Activated naive CD8-positive, alpha-beta T cell treated with anti-CD3 and anti-CD28 coated beads, Interleukin-2, amount 50 U/mL, for 16 hours (primary cell): ENCODE measurements at places on chromosomes 16 and 17.
A peak's percentile ranks its signal among the peaks of the same experiment; 100 is the strongest.

DNA sequence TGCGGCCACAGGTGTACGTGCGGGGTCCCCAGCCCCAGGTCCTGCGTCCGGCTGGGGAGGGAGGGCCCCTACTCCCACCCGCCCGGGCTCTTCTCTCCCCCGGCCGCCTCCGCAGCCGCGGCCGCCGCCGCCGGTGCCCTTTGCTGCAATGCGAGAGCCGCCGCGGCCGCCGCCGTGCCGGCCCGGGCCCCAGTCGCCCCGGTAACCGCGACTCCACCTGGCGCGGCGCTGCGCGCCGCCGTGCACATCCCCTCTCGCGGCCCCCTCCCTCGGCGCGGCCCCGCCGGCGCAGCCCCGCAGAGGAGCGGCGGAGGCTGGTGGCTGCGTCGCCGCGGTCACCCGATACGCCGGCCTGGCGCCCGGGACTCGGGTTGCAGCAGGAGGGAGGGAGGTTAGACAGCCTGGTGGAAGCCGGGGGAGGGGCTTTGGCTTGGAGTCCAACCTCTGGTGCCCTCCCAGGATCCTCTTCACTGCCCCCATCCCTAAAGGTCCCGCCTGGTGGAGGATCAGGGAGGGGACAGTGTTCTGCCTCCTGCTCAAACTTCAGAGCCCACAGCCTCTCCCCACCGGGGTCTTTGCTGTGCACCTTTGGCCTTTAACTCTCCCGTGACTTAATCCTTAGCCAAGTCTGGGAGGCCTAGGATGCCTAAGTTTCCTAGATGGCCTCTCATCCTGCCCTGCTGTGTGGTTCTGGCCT, 32.9 kb downstream of the SRCIN1 start:
- DNase-seq, result no peak

- peak; percentile 54 for DNase-seq
Observed at GRCh38 chr17:7383742-7384488, 3.0 kb downstream of the TNK1 start.

DNA sequence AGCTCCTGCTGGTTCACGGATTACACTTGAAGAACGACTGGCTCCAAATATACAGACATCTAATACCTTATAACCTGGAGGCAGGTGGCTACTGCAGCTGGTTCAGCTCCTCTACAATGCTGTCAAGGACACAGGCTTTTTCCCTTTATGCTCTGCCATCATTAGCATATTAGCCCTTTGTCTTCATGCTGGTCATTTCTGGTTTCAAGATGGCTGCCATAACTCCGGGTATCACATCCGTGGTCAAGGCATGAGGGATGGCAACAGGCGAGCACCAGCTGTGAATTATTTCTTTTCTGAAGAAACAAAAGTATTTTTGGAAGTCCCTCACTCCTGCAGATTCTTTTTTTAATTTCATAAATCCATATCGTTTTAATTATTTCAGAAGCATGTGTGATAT, 124.3 kb upstream of the MED13 start:
- no peak for DNase-seq

DNA sequence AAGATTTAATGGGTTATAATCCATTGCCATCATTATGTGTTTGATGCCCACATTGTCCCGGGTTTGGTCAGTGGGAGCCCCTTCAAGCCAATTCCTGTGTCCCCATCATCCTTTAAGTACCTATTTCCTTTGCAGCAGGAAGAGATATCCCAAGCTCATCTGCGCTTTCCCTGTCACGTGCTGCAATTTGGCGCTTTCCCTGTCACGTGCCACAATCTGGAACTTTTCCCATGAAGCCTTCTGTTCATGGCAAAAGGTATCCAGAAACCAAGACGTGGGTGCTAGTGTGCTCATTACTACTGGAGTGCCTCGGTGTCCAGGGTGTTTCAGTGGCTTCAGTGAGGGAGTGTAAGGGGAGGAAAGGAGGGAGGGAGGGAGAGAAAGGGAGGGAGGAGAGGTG, 168.5 kb downstream of the NPIPB11 start:
- no peak for DNase-seq

GRCh38 chr16:89616623-89617022, 3.2 kb downstream of the DPEP1 start:
- DNase-seq, result no peak

DNA sequence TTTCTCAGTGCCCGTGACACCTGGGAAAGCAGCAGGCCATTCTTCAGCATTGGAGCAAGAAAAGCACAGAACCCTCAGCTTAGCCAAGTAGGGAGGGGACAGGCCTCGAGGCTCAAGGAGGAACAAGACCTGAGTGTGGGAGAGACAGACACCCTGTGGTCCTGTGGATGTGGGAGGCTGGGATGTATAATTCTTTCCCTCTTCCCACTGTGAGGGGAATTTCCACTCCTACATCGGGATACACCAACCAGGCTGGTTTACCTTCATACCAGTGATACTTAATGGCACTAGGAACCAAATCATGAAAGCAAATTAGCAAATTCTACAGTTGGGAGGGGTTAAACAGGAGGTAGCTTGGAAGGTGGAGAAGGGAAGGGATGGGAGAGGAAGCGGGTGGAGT, 41.7 kb downstream of the LYRM1 start:
- no peak for DNase-seq

DNA sequence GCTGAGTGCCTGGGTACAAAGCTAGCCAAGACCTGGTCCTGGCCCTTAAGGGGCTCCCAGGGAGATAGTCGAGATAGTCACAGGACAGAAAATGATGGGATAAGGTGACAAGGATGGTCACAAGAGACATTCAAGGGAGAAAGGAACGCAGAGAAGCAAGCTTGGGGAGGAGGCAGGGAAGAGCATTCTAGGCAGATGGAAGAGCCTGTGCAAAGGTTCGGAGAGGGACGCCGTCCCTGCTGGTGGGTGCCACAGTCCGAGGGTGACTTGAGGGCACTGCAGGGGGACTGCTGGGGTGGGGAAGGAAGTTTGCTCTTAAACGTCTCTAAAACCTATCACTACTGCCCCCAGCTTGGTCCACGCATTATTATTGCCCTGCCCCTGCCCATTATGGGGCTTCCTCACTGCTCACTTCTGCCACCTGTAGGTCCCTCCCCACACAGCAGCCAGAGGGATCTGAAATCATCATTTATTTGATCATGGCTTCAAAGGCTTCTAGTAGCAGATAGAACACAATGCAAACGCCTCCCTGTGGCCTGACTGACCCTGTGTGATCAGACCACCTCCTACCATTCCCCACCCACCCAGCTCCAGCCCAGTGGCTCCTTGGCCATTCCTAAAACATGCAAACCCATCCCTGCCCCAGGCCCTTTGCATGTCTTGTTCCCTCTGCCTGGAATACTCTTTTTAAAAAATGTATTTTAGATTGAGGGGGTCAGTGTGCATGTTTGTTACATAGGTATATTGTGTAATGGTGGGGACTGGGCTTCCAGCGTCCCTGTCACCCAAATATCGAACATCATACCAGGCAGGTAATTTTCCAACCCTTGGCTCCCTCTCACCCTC, 60.3 kb downstream of the RMI2 start:
- DNase-seq, result peak; percentile 15

GRCh38 chr17:36784633-36785032, 152.6 kb upstream of the LHX1 start:
- no peak for DNase-seq

GRCh38 chr16:58579587-58579986, 50.0 kb downstream of the CNOT1 start:
- no peak for DNase-seq

DNA sequence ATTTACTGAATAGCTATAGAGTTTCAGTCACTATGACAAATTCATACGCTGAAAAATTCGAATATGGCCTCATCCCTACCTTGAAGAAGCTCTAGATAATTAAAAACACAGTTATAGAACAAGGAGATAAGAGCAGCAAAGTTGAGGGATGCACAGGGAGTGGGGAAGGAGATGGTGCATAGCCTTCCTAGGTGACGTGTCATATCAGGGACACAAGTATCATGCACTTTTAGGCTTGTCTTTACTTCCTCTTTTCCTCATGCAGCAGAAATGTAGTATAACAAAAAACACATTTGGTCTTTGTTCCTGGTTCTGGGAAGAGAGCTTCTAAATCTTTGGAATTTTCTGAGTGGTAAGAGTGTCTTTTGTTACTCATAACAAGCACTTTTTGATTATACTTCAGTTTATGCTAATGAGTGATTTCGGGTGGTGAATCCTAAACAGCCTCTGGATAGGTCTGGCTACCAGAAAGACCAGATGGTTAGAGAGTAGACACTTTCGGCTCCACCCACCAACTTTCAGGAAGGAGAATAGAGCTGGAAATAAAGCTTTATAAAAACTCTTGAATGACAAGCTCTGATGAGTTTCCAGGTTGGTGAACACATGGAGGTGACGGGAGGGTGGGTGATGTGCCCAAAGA, 341.4 kb downstream of the UTP18 start:
- no peak for DNase-seq

DNA sequence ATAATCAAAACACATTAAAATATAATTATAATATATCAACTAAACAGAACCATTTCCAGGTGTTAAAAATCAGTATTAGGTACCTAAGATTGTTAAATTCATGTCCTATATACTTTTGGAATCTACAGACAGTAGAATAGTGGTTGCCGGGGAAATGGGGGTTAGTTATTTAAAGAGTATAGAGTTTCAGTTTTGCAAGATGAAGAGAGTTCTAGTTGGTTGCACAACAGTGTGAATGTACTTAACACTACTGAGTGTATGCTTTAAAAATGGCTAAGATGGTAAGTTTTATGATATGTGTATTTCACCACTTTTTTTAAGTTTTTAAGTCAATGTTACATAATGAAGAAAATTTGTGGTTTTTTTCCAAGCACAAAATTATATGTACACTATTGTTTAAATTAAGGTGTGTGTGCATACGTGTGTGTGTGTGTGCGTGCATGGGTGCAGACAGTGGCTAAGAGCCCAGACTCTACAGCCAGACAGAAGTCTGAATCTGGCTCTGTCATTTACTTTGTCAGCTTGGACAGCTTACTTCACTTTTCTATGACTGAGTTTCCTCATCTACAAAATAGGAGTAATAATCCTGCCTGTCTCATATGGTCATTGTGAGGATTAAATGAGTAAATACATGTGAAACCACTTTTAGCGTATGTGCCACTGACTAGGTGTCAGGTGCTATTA, 25.3 kb upstream of the PHAF1 start:
- DNase-seq, result no peak

DNA sequence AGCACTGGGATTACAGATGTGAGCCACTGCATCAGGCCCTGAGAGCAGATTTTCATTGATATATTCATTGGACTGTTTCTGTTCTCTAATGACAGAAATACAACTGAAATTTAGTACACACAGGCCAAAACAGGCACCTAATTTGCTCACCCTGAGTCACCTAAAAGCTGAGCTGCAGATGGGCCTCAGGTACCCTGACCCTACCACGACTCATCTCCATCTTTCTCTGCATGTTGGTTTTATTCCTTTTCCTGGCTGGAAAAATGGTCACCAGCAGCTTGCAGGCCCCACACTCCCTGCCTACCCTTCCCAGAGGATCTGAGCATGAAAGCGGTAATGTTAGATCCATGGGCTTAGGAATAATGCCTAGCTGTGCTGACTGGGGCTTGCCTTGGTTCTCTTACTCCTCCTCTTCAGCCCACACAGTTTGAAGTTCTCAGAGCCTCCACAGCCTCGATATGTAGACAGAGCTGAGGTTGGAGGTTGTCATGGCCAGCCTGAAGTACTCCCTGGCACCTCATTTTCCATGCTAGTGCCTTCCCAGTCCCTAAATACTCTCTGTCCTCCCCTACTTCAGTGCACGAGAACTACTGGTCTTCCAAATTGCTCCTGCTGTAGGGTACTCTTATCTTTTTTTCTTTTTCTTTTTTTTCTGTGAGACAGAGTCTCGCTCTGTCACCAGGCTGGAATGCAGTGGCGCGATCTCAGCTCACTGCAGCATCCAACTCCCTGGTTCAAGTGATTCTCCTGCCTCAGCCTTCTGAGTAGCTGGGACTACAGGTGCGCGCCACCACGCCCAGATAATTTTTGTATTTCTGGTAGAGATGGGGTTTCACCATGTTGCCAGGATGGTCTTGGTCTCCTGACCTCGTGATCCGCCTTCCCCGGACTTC, 51.1 kb downstream of the CENPV start:
- DNase-seq, result no peak

DNA sequence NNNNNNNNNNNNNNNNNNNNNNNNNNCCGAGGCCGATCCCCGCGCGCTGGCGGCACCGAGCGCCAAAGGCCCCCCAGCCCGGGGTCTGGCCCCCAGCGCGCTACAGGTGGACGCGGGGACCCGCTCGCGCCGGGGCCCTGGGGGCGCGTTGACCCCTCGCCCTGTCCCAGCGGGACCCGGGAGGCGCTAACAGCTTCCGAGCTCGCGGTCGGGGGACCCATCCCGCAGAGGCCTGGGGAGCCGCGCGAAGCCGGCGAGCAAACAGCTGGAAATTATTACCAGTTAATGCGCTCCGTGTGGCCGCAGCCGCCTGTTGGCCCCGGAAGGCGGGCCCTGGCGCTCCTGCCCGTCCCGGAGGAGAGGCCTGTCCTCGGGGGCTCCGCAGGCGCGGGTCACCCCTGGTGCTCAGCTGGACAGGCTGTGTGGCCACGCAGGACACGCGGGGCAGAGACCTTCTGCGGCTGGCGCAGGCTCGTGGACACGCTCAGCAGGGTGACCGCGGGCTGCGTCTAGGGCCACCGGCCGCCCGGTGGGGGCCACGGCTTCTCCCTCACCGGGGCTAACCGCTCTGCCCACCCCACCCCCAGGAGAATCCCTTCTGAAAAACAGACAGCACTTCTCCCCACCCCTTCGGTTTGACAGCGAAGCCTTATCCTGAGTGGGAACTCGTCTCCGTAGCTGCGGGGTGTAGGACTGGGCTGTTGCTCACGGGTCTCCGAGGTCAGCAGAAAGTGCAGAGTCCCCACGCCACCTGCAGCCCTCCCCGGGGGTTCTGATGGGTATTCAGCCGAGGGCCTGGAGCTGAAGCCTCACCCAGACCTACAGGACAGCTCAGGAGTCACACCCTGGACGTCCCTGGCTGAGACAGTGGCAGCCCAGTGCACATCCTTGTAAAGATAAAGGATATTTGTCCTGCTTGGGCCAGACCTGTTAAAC, 138.7 kb upstream of the RPH3AL start:
- DNase-seq, result no peak

- DNase-seq, result no peak
Observed at GRCh38 chr17:8868529-8868951, 1.1 kb upstream of the PIK3R6 start.

DNA sequence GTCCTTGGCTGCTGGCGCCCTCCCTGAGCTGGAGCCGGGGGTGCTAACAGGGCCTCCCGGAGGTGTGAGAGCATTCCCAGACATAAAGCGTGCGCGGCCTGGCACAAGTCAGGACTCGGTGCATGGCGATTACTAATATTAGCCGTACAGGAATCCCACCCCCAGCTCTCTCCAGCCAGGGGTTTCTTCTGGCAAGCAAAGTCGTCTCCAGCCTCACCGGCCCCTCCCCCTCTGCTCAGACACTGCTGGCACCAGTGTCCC, 5.0 kb downstream of the CASKIN1 start:
- no peak for DNase-seq

- DNase-seq, result no peak
Observed at GRCh38 chr16:81888520-81889394, 109.7 kb downstream of the PLCG2 start.

GRCh38 chr16:87384162-87384874, 742 bp upstream of the FBXO31 start:
- no peak for DNase-seq

- DNase-seq, result peak; percentile 66
Observed at GRCh38 chr16:28494121-28494851, at the start of gene APOBR. Gene APOBR, plus strand, starts transcription at chr16:28494643. Its CDS starts 39 bp downstream, at chr16:28494682.
